ENCODE measurements at places on chromosomes 12 and 14. TPM values are rescaled to one million over a fixed set of nuclear protein-coding genes. Genes with fewer than 3 reads are reported as not detected.

- no peak for DNase-seq
Measured at GRCh38 chr12:59717436-59717835, 121.6 kb downstream of the SLC16A7 start.

GRCh38 chr12:51897181-51897580 is 9.3 kb downstream of the ANKRD33 start:
- DNase-seq = no peak

The AP4S1 gene
- polyA plus RNA-seq = 2.5 TPM

- DNase-seq = no peak
Measured at GRCh38 chr12:52181746-52182145, 10.1 kb downstream of the KRT80 start.

Measured in BJ (cell line).